Bronchial epithelial cell (primary cell): ENCODE measurements at places on chromosomes 1 and 21.
A peak's percentile ranks its signal among the peaks of the same experiment; 100 is the strongest.

- DNase-seq = no peak
These were observed 30.9 kb downstream of the ERG start for GRCh38 chr21:38467374-38467773.

DNA sequence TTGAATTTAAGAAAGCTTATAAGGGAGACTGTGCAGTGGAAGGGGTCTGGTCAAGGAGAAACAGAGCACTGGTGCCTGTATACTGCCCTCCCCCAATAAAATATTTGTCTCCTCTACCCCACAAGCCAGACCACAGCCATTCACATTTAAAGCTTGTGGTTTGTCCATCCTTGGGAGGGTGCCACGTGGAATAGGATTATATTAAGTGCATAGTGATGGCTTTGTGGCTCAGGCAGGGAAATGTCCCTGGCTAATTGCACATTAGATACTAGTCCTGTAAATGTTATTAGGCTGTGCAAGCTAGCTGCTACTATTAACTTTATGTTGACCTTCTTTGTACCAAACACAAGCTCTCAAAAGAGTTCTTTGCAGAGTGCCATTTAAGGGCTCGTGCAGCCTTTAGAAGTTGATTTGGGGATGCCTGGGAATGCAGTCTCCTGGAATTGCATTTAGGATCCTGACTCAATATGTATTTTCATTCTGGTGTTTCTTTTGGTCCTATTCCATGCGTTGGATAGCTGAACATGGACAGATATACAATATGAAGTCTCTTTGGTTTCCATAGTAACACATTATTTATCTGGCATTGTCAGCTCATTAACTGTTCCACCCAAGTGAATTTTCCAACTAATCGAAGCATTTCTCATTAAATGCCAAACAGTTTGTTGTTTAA is 210.6 kb downstream of the ROR1 start:
- no peak for DNase-seq

DNA sequence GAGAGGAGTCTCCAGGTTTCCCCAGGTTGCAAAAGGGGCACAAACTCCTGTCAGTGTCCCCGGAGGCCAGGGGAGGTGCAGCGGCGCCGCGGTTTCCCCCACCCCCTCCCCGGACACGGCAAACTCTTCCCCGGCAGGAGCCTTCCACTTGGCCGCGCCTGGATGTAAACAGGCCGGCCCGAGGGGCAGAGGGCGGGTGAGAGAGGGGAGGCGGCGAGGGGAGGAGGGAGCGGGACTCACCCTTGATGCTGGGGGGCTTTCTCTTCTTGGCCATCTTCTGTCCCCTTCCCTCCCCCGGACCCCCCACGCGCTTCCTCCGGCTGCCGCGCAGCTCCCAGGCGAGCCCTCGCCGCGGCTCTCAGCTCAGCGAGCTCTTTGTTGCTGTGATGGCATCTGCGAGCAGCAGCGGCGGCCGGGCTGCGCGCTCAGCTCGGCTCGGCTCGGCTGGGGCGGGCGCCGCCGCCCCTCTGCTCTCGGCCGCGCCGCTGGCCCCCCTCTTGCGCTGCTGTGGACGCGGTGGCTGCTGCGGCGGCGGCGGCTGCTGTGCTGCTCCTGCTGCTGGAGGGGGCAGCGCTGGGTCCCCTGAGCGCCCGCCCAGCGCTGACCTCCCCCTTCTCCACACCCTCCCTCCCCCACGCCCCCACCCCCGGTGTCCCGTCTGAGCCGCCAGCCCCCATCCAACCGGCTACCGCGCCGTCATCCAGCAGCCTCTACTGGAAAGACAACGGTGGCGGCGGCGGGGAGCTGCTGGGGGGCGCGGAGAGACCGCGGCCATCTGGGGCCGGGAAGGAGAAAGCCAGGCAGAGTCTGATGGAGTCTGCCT is 4.9 kb upstream of the SLC44A5 start:
- DNase-seq = no peak

DNA sequence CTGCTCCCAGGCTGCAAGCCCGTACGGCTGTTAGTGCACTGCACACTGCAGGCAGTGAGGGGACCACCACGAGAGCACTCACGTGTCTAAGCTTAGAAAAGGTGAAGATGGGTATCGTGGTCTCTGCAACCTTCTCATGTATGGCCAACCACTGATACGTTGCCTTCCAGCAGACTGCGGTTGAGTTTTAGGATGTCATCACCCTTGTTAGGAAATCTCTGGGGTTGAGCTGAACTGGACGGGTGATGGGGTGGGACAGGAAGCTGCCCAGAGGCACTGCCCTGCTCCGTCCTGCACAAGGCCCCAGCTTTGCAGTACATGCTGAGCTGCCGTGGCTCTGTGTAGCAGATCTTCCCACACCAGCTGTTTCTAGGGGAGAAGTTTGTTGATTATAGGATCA is 43.3 kb downstream of the FAAP20 start:
- no peak for DNase-seq

GRCh38 chr1:247528812-247529474 is 7.3 kb downstream of the OR2C3 start:
- DNase-seq = peak; percentile 74

DNA sequence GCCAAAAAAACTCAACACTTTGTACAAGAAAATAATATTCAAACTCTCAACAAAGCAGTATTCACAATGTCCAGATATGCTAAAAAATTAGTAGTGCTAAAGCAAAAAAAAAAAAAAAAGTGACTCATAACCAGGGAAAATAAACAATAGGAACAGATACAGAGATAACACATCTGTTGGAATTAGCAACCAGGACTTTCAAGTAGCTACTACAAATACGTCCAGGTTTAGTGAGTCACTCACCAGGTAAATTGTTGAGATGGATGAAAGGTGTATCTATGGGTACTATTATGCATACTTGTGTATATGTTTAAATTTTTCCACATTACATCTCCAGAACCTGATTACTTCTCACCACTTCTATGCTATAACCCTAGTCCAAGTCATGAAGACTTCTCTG is 144.8 kb upstream of the SLC35F3 start:
- DNase-seq = peak; percentile 44

DNA sequence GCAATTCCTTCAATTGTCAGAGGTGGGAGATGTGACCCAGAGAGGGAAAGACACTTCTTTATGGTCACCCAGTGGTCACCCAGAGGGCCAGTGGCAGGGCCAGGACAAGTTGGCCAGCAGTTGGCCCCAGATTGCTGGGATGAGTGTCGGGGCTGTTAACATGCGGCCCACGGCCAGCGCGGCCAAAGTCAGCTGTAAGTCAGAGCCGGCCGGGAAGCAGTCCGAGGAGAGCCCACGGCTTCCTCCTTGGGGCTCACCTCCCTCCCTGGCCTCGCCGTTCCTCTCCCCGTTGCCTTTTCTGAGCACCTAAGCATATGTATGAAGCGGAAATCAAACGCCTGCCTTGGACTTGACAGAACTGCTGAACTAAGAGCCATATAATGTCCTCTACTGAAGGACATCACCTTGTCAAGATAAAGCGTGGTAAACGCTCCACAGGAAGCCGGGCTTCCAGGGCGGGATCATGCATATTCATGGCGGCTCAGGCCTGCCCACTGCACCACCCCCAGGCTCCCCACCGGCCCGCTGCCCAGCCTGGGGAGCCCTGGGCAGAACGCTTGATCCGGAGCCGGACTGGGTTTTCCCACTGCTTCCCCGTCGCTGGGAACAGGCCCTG is 245.4 kb upstream of the POU3F1 start:
- DNase-seq = no peak

GRCh38 chr1:222459652-222460051 is 88.3 kb downstream of the HHIPL2 start:
- peak; percentile 4 for DNase-seq

DNA sequence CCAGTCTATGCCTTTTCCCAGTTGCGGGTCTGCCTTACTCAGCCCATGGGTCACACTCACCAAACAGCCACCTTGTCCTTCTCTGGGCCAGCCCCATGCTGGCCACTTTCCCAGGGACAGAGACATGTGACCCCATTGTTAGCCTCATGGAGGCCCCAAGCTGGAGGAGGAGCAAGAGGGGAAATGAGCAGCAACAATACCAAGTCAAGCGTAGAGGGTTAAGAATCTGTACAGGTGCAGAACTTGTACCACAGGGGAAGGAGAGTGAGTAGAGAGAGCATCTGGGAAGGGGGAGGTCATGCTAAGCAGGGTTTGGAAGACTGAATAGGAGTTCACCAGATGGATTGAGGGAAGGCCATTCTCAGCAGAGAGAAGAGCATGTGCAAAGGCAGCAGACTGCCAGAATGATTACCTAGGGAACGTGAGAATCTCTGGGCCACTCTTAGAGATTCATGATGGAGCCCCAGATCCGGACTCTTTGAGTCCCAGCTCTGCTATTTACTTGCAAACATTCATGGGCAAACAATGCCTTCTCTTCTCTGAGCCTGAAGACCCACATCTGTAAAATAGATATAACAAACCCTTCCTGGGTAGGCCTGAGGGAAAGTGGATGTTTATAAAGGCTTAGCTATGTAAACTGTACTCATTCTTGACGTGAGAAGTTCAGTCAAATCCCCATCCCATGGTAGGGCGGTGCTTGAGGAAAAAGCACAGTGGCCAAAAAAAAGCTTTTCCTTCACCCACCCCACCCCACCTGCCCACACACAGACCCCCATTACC is 2.8 kb upstream of the SLC2A1 start:
- no peak for DNase-seq

DNA sequence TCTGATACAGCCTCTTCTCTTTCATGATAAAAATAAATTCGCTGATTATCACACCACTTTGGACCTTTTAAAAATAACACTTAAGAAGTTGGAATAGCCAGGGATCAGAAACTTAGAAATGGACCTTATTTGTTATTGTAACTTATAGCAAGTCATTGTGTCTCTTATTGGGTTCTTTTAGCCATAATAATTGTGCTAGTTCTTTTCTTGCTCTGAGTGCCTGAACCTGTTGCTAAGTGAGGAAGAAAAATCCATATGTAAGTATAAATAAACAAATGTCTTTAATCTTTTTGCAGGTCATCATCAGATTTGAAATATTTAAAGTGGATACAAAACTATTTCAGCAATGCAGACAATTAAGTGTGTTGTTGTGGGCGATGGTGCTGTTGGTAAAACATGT is 25.6 kb downstream of the CDC42 start:
- no peak for DNase-seq

- no peak for DNase-seq
These were observed 84.4 kb downstream of the ADARB1 start for GRCh38 chr21:45158491-45159423.

GRCh38 chr21:16423921-16424320 is 694.1 kb downstream of the USP25 start:
- peak; percentile 22 for DNase-seq

GRCh38 chr1:10561497-10561896 is 86.7 kb downstream of the PEX14 start:
- DNase-seq = peak; percentile 87

- DNase-seq = peak; percentile 96
These were observed 33.3 kb downstream of the TIAM1 start for GRCh38 chr21:31310750-31311149.

GRCh38 chr1:246583448-246584185 is 17.4 kb downstream of the CNST start:
- DNase-seq = no peak

DNA sequence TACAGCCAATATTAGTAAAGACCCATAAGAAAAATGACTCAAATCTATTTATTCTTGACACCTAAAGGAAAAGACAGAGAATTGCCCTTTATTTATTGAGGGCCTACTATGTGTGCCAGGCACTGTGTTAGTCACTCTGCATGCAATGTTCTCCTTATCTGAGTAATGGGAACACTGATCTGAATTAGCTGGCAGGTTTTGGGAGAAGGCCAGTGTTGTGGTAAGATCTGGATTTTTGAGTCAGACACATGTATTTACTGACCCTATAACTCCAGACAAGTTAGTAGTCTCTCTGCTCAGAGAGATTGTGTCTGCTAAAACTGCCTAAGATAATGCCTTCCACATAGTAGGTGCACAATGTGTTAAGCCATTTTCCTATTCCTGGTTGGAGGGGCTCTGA is 17.3 kb downstream of the LCE4A start:
- DNase-seq = peak; percentile 36

DNA sequence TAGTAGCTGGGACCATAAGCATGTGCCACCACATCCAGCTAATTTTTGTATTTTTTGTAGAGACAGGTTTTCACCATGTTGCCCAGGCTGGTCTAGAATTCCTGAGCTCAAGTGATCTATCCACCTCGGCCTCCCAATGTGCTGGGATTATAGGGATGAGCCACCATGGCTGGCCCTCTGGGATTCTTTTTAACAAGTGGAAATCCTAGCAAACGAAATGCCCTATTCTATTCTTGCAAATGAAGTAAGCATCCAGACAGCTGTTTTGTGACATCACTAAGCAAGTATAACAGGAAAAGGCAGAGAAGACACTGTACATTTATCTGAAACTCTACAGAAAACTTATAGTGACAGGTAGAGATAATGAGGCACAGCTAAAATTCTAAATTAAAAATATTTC is 86.4 kb downstream of the DDAH1 start:
- DNase-seq = no peak

- no peak for DNase-seq
These were observed 9.4 kb upstream of the BARHL2 start for GRCh38 chr1:90726425-90726985.

DNA sequence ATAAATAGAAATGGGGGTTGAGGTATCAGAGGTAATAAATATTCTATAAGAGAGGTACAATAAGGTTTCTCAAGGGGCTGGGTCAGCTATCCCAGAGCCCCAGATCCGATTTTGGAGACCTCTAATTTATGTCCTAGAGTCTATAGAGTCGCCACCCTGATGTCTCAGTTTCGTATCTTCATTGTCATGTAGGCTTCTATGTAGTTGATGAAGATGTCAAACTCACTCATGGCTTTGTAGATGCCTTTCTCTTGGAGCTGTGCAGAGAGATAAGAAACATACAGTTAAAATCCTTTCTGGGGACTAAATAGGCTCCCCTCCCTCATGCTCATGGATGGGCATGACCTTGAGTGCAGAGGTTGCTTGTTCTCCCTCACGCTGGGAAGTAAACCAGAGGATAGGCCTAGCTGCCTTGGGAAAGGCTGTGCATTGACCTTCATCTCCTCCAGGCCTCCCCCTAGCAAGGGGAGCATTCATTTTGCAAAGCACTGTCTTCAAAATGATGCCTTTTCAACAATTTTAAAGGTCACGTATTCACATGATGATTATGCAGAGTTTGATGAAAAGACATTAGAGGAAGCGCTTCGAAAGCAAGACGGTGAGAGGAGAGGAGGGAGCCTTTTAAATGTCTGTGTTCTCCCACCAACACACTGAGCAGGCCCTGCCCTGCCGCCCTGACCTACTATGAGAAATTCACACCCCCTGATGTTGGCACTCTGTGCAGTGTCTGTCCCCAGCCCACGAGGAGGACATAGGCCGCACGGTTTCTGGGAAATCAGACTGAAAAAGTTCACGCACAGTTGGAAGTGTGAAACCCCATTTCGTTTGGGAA is 1.9 kb upstream of the IL19 start:
- no peak for DNase-seq

- peak; percentile 70 for DNase-seq
These were observed 27.0 kb downstream of the ANKRD13C start for GRCh38 chr1:70327306-70328076.
